ENCODE measurements at places on chromosomes 1 and 21.

DNA sequence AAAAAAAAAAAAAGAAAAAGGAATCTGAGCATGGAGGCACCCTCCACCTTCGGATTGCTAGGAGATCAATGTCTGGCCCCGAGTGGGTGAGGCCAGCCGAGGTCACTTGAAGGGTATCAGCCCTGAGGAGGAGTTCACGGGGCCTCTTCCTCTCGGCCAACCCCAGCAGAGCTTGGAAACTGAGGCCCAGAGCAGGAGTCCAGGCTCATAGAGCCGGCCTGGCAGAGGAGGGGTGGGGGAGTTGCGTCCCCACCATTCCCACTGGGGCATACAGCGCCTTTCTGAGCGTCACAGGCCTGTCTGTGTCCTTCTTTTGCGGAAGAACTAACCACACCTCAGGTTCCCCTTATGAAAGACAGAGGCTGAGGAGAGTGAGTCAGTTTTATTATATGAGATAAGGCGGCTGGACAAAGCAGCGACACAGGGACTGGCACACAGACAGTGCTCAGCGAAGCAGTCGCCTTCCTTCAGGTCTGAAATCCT lies 17.1 kb upstream of the EPHA2 start:
- DNase-seq, result no peak

DNA sequence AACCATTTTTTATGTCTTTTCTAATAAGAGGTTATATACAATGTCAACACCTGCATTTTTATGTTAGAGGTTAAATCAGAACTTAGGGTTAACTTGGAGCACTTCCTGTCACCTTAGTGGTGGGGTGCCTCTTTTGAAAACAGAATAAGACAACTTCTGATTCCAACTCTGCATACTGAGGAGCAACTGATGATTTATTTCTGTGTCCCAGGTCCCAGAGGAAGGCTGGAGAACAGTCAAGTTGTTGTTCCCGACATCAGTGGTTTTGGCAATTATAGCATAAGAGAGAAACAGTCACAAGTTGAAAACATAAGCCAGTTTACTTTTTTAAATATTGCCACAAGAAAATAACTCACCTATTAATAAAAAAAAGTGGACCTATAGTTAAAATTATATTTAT lies 871.0 kb upstream of the ADAMTS5 start:
- no peak for DNase-seq

DNA sequence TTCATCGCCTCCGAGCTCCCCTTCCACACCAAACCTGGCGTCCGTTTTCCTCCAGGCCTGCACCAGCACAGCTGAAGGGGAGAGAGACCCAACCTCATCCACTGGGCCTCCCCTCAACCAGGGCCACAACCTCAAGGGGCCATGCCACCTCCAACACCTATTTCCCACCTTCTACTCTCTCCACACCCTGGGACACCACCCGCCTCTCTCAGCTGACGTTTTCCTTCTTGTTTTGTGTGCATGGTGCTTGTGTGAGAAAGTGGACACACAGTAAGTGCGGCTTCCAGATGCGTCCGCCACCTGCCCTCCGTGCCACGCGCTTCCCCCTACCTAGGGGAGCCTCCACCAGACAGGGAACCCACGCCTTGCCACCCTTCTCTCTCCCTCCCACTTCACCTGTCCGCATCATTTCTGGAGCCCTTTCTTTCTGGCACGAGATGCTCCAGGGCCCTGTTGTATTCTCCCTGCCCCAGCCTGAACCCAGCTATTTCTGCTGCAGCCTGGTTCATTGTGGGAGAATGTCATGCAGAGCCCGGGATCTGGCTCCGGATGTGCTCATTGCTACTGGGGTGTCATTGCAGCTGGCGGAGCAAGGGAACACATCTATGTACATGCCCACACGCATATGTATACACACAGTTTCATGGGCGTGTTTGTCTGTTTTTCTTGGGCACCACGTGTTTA lies 1.3 kb upstream of the GNB1 start:
- DNase-seq, result no peak

DNA sequence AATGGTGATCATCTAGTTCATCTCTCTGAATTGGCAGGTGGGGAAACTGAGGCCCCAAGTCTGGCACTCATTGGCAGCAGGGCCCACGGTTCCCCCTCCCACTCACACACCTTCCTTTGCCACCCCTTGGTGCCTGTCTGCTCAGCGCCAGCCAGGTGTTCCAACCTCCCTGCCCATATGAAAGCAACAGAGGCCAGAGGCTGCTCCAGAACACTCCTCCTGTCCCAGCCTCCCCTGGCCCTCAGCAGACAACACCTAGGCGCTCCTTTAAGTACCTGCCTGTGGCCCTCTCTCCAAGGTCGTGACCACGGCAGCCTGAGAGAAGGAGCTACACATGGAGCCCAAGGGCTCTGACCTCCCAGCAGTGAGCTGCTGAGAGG lies 362.3 kb upstream of the VAMP3 start:
- DNase-seq, result no peak

- DNase-seq, result no peak
Observed at GRCh38 chr21:14687268-14687625, 141.1 kb upstream of the SAMSN1 start.

DNA sequence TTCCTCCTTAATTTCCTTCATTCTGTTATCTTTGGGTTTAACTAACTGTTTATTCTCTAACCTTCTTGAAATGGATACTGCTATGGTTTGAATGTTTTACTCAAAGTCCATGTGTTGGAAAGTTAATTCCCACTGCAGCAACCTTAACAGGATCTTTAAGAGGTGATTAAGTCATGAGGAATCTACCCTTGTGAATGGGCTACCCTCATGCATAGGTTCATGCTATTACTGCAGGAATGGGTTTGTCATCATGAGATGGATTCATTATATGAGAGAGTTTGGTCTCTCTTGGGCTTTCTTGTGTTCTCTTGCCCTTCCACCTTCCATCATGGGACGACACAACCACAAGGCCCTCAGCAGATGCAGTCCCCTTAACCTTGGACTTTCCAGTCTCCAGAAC lies 516.9 kb downstream of the ADGRL2 start:
- DNase-seq, result no peak

DNA sequence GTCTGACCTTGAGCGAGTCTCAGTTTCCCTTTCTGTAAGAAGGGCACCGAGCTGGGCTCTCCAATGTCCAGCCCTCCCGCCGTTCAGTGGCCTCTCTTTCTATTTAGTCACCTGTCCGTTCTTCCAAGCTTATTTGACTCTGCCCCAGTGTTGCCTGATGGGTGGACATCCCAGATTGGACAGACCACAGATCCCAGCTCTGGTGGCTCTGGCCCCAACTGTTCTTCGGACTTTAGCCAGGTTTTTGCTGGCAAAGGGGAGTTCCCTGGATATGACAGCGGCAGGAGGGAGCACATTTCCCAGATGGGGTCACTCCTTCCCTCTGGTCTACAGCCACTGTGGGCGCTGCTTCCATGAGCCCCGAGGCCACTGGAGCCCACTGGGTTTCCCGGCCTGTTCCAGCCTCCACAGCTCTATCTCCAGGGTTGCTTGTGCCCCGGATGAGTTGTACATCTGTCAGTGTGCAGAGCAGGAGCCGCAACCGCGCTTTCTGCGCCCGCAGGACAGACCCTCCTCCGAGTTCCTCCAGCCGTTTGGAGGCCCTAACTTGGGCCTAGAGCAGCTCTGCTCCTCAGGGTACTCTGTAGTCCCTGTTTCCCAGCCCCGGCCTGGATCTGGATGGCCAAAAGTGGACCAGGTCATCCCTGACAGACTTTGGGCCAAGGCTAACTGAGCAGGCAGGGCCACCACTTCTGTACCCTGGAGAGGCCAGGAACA lies 3.8 kb downstream of the DMBX1 start:
- DNase-seq, result no peak

DNA sequence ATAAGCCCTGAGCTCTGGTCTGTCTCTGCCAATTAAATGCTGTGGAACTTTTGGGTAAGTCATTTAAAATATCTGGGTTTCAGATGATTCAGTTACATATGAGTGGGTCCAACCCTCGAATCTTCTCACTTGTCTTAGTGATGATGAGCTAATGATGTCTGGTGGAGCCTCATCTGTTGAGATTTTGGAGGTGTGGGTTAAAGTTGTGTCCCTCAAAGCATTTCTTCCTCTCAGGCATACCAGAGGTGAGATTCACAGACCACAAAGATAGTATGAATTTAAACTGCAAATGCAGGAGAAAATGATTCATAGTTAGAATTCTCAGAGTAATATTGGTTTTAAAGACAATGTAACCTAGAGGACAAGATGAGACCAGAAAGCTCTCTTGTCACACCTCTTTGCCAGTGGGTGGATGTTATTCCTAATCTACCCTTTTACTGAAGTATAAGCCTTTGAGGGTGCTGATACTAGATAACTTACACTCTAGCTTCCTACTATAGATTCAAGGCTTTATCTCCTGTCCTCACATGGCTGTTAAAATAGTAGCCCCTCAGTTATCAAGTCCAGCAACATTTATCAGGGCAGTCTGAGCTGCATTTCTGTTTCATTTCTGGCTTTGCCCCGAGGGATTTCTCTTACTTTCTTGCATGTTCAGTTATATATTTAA lies 90.7 kb downstream of the MT1HL1 start:
- no peak for DNase-seq

DNA sequence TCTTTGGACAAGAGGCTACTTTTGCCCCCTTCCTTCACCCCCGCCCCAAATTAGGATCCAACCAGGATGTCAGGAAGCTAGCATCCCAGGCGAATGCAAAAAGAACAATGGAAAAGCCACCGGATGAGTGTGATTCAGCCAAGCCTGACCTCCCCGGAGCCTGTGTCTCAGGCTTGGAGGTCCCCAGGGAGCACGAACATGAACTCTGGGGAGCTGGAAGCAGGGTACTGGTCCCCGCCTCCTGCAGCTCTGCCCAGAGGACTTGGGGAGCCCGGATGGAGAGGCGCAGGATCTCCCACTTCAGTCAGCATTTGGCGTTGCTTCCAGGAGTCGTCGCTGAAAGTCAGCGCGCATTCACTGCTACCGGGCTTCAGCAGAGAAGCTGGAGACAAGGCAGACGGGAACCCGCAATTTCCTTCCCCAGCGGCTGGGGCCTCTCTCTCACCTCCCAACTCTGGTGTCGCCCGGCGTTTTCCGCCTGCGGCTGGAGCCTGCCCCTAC lies 1.8 kb upstream of the TBX15 start:
- no peak for DNase-seq

GRCh38 chr1:154867841-154868605 lies 2.1 kb downstream of the KCNN3 start:
- no peak for DNase-seq

DNA sequence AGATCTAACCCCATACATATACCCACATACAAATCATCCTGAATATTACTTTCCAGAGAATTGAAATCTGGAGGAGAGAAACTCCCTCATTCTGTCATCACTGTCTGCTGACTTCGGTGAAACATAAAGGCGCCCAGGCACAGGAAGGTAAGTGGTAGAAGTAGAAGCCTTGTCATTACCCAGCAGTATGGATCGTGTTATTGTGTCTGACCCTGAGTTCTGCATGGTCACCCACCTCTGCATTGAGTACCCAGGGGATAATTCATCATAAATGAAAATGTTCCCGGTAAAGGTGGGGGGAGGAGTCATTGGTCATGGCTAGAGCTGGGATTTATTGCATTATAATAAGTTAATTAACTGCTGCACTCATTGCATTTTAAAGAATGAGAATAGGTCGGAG lies 342.6 kb upstream of the PKN2 start:
- DNase-seq, result no peak

DNA sequence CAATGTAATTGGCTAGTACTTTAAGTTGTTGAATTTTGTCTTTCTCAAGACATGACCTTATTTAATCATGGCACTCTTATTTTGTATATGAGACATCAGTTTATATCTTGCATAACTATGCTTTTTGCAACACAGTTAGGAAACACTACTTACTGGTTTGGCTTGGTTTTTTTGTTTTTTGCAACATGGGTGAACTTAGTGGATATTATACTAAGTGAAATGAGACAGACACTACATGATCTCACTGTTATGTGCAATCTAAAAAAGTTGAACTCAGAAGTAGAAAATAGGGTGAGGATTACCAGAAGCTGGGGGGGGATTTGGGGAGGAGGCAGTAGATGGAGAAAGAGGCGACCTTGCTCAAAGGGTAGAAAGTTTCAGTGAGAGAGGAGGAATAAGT lies 132.1 kb downstream of the PLA2G4A start:
- no peak for DNase-seq

DNA sequence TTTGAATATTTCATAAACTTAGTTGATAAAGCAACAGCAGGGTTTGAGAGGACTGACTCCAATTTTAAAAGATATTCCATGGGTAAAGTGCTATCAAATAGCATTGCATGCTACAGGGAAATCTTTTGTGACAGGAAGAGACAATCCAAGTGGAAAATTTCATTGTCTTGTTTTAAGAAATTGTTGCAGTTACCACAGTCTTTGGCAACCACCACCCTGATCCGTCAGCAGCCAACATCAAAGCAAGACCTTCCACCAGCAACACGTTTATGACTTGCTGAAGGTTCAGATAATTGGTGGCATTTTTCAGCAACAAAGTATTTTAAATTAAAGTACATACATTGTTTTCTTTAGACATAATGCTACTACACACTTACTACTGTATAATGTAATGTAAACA lies 47.8 kb downstream of the ADGRL4 start:
- no peak for DNase-seq

GRCh38 chr21:36697060-36697850 lies 1.7 kb upstream of the SIM2 start:
- no peak for DNase-seq

GRCh38 chr1:12339811-12340543 lies 110.1 kb downstream of the VPS13D start:
- no peak for DNase-seq

- DNase-seq, result no peak
Observed at GRCh38 chr21:34771512-34772028, 102.8 kb downstream of the CLIC6 start.

- no peak for DNase-seq
Observed at GRCh38 chr1:113396585-113396984, 6.3 kb downstream of the MAGI3 start.

- DNase-seq, result peak; percentile 73
Observed at GRCh38 chr1:157163273-157164127, 25.3 kb upstream of the ETV3 start.

DNA sequence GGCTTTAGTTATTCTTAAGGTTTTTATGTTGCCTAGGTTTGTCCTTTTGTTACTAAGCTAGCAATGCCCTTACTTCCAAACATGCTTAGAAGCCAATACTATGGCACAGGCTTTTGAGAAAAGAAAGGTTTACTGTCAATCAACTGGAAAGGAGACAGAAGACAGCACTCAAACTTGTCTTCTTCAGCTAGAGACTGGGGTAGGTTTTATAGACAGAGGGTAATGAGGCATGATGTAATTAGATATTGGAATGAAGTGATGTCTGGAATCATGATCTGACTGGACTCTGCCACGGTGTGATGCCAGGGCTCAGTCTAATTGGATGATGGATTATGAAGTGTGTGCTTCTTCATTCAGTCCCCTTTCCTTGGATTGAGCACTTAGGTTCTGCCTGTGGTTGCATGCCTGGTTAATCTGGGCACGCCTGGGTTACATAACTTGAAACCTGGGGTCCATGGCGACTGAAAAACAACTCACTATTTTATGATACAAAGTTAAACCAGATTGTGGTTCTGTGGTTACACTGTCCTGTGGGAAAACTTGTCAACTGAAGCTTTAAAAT lies 625.8 kb downstream of the BRINP3 start:
- no peak for DNase-seq

GRCh38 chr1:10679496-10680220 lies 116.8 kb downstream of the CASZ1 start:
- no peak for DNase-seq

GRCh38 chr1:3482378-3482849 lies 27.9 kb downstream of the ARHGEF16 start:
- no peak for DNase-seq

GRCh38 chr1:219039017-219039681 lies 134.5 kb upstream of the LYPLAL1 start:
- DNase-seq, result no peak

GRCh38 chr21:43355266-43355924 lies 71.5 kb downstream of the SIK1 start:
- DNase-seq, result no peak

GRCh38 chr1:226799634-226800281 lies 60.7 kb upstream of the ITPKB start:
- DNase-seq, result no peak
